ENCODE measurements at places on chromosomes 4 and X.
A peak's percentile ranks its signal among the peaks of the same experiment; 100 is the strongest.

GRCh38 chr4:7864685-7865084 lies 75.0 kb downstream of the AFAP1 start:
- DNase-seq = no peak

DNA sequence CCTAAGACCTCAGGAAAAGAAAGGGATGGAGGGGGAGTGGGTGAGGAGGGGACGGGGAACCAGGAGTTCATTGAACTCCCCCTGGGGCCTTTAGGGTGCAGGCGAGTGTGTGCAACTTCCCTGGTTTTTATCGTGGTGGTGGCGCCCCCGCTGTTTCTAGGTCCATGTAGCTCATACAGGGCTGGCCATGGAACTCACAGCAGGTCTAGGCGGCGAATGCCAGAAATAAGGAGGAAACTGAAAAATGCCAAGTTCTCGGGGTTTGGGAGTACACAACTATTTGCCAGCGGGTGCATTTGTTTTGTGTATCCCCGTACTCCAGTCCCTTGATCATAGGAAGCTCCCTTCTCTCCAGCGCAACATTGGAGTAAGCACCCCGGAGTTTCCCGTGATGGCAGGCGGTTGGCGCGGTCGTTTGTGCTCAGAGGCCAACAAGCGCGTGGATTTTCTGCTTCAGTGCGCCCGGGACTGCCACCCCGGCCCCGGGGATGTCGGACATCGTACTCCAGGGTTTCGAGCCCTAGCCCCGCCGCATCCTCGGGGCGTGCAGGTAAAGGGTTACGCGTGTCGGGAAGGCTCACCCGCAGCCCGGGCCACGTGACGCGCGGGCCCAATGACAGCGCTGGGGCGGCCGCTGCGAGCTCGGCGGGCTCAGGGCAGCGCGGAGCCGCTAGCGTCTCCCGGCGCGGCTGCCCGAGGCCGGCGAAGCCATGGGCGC lies 208.9 kb downstream of the NWD2 start:
- no peak for DNase-seq

- no peak for DNase-seq
Observed at GRCh38 chrX:18938710-18939109, 45.2 kb downstream of the PHKA2 start.

DNA sequence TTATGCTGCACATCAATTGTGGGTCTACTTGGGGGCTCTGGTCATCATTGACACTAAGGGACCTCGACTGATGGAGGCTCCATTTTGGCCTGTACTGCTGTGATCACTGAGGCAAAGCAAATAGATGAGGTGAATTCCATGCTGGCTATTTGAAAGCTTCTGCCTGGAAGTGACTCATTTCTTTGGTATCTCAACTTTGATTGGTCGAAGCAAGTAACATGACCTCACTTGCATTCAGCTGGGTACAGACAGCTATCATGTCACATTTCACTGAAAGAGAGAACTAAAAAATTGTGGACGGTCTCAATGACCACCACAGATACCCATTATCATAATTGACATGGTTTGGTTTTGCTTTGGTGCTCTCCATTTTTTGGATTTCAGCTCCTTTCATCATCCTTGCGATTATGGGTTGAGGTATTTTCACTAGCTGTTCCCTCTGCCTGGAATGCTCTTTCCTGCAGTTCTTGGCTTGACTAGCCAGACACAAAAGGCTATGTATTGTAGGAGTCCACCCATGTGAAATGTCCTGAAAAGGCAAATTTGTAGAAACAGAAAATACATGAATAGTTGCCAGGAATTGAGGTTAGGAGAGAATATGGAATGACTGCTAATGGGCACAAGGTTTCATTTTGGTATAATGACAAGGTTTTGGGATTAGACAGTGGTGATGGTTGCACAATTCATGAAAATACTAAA lies 369.2 kb upstream of the LCORL start:
- no peak for DNase-seq

DNA sequence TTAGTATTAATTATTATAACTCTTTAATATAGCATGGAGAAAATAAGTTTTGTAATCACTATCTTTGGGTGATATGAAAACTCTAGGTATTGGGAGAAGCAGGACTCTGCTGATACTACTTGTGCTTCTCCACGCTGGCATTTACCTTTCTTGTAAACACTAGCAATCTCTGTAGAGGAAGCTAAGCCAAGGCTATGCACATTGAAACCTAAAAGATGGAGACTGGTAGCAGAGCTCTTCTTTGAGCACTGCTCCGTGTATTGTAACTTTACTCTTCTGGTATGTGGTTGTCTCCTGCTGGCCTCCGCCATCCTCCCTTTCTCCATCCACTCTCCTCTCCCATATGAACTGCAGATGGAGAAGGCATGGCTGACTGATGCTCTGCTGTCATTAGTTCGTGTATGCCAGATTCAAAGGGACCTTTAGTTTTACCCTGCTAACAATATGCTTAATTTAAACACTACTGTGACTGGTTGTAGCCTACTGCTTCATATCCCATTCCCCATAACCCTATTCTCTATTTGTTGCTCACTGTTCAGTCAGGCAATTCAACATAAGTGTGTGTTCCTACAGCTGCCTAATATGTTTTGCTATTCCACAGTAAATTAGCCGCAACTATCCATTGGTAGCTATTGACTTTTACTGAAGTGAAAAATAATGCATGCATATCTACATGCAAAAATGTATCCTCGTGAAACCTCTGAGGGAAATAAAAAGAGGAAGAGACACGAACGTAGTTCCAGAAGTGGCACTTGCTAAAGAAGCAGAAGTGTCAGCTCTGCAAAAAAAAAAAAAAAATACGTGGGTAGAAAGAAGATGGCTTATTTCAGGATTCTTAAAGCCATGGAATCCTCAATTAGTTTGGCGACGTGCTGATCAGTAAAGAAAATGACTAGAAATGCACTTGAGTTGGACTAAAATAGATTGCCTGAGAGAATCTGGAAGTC lies 55.6 kb upstream of the CCSER1 start:
- no peak for DNase-seq

DNA sequence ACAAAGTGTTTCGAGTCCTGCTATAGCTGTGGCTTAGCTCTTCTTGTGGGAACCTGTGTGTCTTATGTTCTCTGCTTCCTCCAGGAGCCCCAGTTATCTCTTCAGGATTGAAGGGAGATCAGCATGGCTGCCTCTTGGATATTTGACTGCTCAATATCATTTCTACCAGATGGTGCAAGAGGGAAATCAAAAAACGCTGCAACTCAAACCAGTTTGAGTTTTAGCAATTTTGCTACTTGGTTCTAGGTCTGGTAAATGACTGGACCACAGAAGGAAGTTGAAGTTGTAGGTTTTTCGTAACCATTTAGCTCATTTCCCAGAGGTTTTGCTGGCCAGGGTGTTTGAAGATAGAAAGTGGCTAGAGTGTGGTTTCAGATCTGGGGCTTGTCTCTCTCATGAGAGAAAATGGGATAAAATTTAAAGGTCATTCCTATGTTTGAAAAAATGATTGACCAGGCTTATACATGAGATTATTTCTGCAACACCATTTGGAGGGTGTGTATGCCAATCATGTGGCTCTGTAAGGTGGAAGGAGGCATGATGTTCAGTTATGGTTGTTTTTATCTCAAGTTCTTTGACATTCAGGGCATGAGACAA lies 210.4 kb downstream of the SPRY1 start:
- DNase-seq = no peak

GRCh38 chrX:17009856-17010625 lies 63.6 kb downstream of the REPS2 start:
- DNase-seq = no peak

- DNase-seq = no peak
Observed at GRCh38 chr4:169337510-169337909, 66.8 kb upstream of the SH3RF1 start.

DNA sequence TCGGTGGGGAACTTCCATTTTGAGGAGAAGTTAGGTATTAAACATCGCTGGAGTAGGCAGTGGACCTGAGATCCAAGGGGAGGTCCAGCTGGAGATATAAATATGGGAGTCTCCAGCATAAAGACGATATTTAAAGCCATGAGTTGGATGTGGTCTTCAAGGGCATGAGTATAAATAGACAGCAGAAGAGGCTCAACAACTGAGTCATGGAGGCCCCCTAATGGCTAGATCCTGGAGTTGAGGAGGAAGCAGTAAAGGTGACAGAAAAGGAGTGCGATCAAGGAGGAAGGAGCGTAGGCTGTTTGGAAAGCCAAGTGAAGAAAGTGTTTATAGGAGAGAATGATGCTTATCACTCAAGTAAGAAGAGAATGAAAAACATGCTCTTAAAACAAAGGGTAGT lies 18.1 kb upstream of the APBB2 start:
- no peak for DNase-seq

GRCh38 chr4:143326735-143327134 lies 9.9 kb upstream of the GAB1 start:
- DNase-seq = no peak

DNA sequence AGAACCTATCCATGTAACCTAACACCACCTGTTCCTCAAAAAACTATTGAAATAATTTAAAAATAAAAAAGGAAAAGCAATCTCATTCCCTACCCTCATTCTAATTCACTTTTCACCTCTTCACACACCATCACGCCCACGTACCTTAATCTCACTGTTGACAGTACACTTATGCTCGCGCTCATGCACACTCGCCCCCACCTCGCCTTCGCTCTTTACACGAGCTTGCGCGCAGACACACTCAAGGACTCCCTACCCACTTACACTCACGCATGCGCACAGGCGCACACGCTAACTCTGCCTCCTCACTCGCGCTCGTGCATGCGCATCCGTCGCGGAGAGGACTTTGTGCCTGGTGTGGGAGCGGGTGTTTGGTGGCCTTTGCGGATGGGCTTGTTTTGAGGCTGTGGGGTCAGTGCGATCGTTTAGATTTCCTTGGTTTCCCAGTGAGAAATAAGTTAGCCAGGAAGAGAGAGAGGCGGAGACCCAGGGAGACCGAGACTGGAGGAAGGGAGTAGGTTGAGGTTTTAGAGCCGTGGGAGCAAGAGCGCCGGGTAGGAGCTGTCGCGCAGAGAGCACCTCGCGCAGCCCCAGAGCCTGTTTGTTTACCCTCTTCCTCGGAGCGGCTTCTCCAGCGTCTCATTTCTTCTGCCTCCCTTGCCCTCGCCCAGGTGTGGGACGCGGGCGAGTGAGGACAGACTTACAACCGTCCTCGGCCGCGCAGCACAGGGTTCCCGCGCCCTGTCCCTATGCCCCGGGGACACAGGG lies 8.1 kb upstream of the GSX2 start:
- peak; percentile 88 for DNase-seq

DNA sequence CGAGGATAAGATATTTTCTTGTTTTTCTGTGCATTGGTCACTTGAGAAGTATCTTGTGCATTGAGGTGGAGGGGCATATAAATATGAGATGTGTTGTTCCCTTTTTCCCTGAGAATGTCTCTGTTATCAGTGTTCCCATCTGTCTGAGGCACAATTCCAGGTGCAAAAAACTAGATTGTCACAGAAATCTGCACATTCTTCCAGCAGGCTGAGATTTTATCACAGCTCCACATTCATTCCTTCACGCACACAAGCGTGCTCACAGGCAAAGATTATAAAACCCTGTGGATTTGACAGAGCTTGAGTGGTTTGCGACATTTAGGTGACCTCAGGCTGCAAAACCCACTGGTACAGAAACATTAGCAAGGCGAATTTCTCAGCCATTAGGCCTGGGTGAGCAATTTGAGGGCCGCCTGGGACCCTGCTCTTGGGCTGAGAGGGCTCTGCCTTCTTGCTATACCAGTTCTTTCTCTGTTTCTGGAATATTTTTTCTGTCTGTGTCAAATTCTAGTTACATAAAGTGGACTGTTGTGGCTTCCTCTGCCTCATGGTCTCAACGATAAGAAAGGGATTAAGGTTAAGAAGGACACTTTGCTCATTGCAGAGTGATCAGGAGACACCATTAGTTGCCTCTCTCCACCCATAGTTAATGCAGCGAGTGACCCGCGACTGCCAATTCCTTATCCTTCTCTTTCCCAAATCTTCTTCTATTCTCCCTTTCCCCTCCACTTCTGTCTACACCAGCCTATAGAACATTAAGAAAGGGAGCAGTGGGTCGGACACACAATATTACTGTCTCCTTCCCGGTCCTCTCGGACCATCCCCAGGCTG lies 86.7 kb upstream of the C1QTNF7 start:
- DNase-seq = no peak

GRCh38 chr4:53161051-53161786 lies 204.6 kb downstream of the SCFD2 start:
- no peak for DNase-seq

DNA sequence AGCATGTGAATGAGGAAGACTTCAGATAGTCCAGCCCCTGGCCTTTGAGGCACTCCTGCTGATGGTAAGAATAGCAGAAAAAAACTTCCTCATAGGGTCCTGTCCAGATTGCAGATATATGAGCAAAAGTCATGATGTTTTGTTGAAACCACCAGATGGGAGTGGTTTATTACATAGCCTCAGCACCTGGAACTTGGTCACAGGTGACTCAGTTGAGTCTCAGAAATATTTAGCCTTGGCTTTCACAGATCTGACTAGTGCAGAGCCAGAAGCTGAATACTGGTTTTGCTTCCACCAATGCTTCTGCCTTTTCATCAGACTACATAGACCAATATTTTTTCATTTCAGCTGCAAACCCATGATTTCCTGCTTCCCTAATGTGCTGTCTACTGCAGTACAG lies 994.9 kb upstream of the SLIT2 start:
- no peak for DNase-seq

GRCh38 chr4:54909961-54910360 lies 215.4 kb downstream of the KDR start:
- no peak for DNase-seq

DNA sequence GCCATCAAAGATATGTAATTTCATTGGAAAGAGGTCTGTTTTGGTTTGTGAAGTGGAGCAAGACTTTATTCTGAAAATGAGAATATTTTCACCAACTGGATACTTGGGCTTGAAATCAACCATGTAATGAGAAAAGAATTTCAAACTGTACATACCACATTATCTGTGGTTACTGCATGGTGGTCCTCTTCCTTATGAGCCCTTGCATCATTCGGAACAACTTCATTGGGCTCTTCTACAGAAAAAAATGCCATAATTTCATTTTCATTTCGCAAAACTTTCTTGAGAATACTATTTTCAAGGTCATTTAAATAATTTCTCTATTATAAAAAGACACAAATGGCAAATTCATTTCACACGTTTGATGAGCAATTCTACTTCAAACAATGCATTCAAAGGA lies 148.6 kb upstream of the RPS6KA6 start:
- DNase-seq = no peak

DNA sequence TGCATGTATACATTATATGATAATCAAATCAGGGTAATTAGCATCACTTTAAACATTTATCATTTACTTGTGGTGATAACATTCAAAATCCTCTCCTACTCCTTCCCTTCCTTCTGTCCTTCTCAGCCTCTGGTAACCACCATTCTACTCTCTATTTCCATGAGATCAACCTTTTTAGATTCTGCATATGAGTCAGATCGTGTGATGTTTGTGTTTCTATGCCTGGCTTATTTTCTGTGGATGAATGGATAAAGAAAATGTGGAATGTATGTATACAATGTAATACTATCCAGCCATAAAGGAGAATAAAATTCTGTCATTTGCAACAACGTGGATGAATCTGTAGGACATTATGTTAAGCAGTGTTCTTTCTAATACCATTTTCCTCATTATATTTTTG lies 123.9 kb downstream of the NAA11 start:
- DNase-seq = no peak

- DNase-seq = no peak
Observed at GRCh38 chr4:83625821-83626220, 89.9 kb downstream of the GPAT3 start.

- DNase-seq = peak; percentile 19
Observed at GRCh38 chrX:39196192-39197102, 395.2 kb downstream of the MID1IP1 start.

GRCh38 chr4:21041708-21042107 lies 341.4 kb downstream of the PACRGL start:
- no peak for DNase-seq

GRCh38 chrX:46599051-46599560 lies 25.5 kb downstream of the CHST7 start:
- DNase-seq = no peak

- DNase-seq = no peak
Observed at GRCh38 chr4:98680806-98681205, 22.4 kb upstream of the TSPAN5 start.

Measured in NCI-H1092 treated with DMSO at 0.1 percent for 48 hours (cell line).